ENCODE measurements at places on chromosomes 3 and 15.

GRCh38 chr3:111769110-111769991, 89.7 kb upstream of the PHLDB2 start:
- DNase-seq: no peak

DNA sequence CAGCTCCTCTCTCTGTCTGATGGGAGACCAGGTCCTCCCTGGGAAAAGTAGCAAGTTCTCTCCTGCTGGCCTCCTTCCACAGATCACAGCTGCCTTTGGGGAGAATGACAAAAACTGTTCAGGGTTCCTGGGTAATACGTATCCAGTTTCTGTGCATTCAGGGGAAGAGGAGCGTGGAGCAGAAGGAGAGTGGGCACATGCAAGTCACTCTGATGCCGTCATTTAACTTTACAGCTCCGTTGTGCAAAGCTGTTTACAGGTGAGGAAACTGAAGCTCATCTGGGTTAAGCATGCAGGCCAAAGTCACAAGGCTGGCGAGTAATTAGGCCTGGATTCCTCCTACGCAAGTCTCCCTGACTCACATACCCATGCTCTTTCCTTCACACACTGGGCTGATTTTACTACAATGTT, 7.5 kb upstream of the TM4SF1 start:
- DNase-seq: no peak

GRCh38 chr3:73115806-73116205, 54.3 kb downstream of the EBLN2 start:
- no peak for DNase-seq

- no peak for DNase-seq
Observed at GRCh38 chr15:99985878-99986277, 252.6 kb upstream of the LYSMD4 start.

DNA sequence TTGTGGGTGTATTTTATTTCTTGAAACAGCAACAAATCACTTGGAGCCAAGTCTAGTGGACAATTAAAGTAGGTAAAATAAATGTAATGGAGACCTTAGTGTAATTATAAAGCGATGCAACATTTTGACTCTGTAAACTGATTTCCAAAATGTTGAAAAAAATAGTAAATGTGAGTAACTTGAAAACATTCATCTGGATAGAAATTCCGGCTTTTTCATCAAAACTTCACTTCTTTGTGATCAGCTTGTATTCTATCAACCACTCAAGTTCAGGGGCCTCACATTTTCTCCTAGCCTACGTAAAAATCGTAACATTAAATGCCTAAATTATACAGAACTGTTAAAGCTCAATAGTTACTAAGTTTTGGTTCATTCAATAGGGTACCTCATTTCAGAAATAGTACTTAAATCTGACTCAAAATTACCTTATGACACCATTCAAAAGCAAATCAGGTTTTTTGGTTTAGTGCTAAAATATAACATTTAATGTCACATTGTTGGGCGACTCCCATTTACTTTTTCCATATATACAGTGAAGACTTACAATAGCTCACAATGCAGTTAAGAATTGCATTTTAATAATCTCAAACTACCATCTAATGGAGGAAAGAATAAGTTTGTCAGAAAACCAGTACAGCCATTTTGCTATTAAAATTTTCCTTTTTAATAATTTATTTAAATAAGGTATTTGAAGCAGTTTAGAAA, 12.7 kb downstream of the CCNL1 start:
- no peak for DNase-seq

DNA sequence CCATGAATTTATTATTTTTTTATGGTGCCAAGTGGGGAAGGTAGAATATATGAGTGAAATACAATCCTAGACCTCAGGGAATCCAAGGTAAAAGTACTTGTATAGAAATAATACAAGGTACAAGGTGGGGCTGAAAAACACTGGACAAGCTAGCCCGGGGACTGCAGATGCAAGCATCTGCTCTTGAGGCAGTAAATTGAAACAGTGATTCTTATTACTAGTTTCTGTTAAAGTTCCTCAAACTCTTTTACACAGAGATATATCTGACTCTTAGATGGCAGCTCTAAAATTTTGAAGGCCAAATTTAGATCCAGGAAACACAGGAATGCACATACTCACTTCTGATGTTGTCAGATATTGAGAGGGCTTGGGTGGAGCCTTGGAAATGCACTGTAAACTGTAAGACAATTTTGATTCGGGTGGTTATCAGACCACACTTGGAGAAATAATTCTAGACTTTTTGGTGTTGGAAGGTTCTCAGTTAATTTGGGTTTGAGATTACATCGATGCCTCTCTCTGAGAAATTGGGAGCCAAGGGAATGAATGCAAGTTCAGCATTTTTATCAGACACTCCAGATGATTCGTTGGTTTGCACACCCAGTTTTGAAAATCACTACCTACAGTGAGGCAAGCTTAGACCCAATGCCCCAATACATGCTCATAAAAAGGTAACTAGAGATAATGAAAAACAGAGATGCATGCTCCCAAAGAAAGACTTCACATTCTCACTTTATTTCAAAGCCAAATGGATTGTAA, 7.3 kb downstream of the TP63 start:
- DNase-seq: no peak

DNA sequence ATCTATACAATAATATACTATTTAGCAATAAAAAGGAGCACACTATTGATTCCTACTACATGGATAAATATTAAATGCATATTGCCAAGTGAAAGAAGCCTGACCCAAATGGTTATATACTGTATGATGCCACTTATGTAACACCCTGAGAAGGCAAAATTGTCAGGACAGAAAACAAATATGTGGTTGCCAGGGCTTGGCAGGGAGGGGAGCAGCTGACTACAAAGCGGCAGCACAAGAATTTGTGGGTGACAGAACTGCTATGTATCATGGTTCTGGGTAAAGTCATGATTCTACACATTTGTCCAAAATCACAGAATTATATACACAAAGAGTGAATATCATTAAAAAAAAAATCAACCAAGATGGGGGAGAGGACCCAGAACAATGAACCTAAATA, 22.5 kb downstream of the TBC1D2B start:
- DNase-seq: no peak

- DNase-seq: no peak
Observed at GRCh38 chr3:38829404-38829803, 13.4 kb upstream of the SCN10A start.
